ENCODE measurements at places on chromosomes 5 and 9.
A peak's percentile ranks its signal among the peaks of the same experiment; 100 is the strongest.

- DNase-seq, result no peak
Measured at GRCh38 chr5:79505138-79505537, 8.8 kb downstream of the HOMER1 start.

DNA sequence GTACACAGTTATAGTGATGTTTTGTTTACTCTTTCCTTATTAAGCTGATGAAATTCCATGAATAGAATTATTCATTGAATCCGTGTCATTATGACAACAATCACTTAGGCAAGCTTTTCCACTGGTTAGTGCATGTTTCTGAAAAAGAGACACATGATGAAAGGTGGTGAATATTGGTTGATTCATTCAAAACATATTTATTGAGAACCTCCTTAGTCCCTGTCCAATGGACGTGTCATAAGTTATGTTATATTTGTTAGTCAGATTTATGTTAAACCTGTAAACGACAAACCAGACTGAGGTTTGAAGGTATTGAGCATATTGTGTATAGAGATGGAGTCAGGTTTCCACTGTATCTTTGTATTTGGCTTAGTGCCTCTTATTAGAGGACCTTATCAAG lies 1888.9 kb upstream of the CDH6 start:
- DNase-seq, result no peak

GRCh38 chr5:138502121-138502520 lies 36.8 kb downstream of the EGR1 start:
- DNase-seq, result no peak

GRCh38 chr9:128349772-128350171 lies 9.4 kb downstream of the SLC27A4 start:
- DNase-seq, result no peak

GRCh38 chr9:89425921-89426383 lies 72.0 kb downstream of the SEMA4D start:
- DNase-seq, result no peak

- DNase-seq, result no peak
Measured at GRCh38 chr5:24598956-24599355, 45.8 kb downstream of the CDH10 start.

DNA sequence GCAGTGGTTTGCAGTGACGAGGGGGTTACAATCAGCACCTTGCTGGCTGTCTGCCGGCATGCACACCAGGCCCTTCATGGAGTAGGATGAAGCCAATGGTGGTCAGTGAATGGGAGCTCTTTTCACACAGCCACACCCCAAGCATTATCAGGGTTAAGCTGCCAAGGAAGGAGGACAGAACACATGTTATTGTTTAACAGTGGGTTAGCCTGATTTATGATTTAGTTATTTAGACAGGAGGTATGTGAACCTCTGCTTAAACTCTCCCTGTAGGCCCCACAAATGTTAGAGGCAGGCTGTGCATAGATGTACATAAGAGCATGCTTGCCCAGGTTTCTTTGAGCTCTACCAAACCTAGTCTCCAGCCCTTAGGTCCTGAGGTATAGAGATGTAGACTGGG lies 262.9 kb downstream of the SPOCK1 start:
- no peak for DNase-seq

- no peak for DNase-seq
Measured at GRCh38 chr5:8396756-8397155, 527.8 kb downstream of the MTRR start.

- DNase-seq, result no peak
Measured at GRCh38 chr5:133694181-133694831, 82.0 kb upstream of the FSTL4 start.

DNA sequence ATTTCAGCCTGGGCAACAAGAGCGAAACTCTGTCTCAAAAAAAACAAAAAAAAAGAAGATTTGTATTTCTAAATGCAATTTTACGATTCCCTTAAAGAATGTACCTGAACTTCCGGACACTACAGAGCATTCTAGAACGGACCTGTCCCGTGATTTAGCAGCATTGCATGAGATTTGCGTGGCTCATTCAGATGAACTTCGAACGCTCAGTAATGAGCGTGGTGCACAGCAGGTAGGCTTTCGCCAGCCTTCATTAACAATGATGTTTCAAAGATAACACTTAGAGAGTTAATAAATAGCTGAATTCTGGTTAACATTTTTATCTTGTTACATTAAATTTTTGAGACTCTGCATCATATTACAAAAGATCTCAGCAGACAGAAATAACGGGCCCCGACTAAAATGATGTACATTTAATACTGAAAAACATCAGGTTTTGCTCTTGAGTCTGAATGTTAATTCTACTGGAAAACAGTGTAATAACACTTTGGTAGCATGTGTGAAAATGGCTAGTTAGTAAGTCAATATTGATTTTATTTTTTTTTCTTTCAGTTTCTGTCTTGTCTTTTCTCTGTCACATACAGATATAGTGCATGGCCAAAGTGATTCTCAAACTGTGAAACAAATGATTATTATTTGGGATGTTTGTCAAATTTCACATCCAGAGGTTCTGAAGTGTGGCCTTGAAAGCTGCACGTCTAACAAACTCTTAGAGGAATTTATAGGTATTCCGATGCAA lies 23.3 kb downstream of the CCNH start:
- no peak for DNase-seq

GRCh38 chr9:20620650-20621470 lies 1.4 kb downstream of the MLLT3 start:
- no peak for DNase-seq

- peak; percentile 30 for DNase-seq
Measured at GRCh38 chr5:135551593-135552447, 16.1 kb upstream of the NEUROG1 start.

DNA sequence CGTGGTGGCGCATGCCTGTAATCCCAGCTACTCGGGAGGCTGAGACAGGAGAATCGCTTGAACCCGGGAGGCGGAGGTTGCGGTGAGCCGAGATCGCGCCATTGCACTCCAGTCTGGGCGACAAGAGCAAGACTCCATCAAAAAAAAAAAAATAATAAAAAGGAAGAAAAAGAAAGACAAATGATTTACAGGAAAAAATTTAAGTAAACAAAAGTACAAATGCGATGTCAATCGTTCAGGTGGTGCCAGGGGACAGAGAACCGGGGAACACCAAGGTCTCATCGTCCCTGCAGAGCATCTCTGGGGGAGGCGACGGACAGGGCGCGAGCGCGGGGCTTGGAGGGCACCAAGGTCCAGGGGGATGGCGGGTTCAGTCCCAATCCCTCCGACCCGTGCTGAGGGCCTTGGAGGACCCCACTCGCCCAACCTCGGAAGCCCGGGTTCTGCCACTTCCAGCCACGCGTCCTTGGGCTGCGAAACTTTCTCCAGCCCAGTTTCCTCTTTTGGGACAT lies 607 bp upstream of the HNRNPAB start:
- DNase-seq, result no peak

- no peak for DNase-seq
Measured at GRCh38 chr5:131221008-131221703, 42.7 kb upstream of the CDC42SE2 start.

- DNase-seq, result no peak
Measured at GRCh38 chr9:100595391-100596199, 17.7 kb downstream of the CAVIN4 start.

- DNase-seq, result no peak
Measured at GRCh38 chr5:173833196-173833985, 54.8 kb upstream of the CPEB4 start.

GRCh38 chr9:81517954-81518353 lies 171.4 kb downstream of the TLE1 start:
- no peak for DNase-seq
